ENCODE measurements at places on chromosomes 5 and 9.

GRCh38 chr5:35067985-35068384, 20.2 kb upstream of the AGXT2 start:
- DNase-seq, result no peak

DNA sequence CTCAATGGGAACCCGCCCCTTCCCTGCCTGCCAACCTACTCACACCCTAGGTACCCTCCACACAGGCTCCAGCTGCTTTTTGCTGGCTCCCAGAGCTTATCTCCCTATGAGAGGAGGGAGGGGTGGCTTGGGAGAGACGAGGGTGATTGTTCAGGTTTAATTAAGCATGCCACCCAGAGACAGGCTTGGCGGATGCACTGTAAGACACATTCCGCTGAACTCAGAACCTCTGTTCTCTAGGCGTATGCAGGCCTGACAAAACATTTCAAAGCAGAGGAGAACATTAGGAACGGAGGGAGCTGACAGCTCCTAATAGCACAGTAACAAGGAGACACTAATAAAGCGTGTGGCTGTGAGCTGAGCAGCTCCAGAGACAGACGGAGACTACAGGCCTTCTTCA, 80.1 kb downstream of the TRIM32 start:
- peak; percentile 48 for DNase-seq

GRCh38 chr9:111601237-111602018, 2.0 kb upstream of the PTGR1 start:
- no peak for DNase-seq

DNA sequence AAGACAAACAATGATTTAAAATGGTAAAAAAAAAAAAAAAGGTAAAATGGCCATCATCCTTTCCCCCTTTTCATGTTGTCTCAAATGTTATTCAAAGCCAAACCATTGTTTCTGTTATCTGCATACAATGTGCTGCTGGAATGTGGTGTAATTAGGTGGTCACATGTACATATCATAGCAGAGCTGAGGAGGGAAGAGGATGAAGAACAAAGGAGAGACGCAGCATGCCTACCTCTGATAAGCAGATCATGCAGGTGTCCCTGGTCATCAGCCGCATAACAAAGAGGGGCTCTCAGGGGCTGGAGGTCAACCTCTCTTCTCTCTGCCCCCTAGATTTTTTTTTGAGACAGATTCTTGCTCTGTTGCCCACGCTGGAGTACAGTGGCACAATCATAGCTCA, 141.0 kb downstream of the CARTPT start:
- DNase-seq, result no peak

- no peak for DNase-seq
These were observed 98.6 kb downstream of the MAT2B start for GRCh38 chr5:163604013-163604412.

DNA sequence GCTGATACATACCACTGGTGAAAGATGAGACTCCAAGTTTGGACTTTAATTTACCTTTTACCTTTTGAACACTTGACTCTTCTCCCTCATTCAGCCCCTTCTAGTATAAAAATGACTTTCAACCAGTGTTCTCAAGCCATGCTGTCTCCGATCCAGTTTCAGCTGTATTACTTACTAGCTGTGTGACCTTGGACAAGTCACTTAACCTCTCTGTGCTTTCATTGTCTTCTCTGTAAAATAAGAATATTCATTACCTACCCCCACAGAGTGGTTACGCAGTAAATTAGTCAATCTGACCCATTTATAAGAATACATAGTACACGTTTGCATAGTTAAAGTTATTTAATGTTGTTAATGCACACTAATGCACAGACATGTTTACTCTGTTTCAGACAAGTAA, 12.6 kb upstream of the CEMIP2 start:
- DNase-seq, result no peak

GRCh38 chr9:108776920-108777639, 78.7 kb downstream of the ACTL7B start:
- no peak for DNase-seq

GRCh38 chr9:22244139-22245011, 202.2 kb upstream of the DMRTA1 start:
- no peak for DNase-seq

GRCh38 chr5:64690417-64691151, at the start of gene SHISAL2B:
Gene SHISAL2B (plus strand): TSS chr5:64690503. CDS start chr5:64690624, 121 bp downstream.
- DNase-seq, result peak; percentile 16

GRCh38 chr9:72424131-72424530, 59.1 kb upstream of the ZFAND5 start:
- DNase-seq, result no peak

- DNase-seq, result peak; percentile 51
These were observed 141.9 kb downstream of the PBX3 start for GRCh38 chr9:125889112-125889475.

Measured in head of caudate nucleus (tissue), 42 donors.